Endothelial cell (in vitro differentiated cells): ENCODE measurements at places on chromosomes 4 and X. TPM values are rescaled to one million over a fixed set of nuclear protein-coding genes. Genes with fewer than 3 reads are reported as not detected.

DNA sequence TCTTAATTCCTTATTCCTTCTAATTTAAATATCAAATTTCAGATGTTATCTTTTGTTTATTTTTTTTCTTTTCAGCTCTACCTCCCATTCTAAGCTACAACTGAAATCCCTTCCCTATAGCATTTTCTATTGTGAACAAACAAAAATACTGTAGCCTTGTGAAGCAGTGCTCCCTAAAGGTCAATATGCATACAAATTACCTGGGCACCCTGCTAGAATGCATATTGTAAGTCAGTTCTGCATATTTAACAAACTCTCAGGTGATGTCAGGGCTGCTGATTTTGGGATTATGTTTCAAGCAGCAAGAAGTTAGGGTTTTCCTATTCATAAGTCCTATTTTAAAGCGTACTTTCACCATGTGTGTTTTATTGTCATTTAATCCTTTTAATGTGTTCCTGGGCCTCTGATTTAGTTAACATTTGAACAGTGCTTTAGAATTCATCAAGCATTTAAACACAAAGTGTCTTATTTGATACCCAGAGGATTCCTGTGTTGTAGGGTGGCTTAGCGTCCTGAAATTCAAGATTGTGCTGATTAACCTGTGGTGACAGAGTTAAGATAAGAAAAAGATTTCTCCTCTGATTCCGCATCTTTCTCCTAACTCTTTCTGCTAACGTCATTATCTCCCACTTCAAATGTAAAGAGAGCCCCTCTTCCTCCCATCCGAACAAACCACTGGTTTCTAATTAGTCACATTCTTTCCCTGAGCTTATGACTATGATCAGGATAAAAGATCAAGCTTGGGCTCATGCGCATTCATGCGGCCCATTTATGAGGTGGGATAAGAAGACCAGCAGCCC lies 221.3 kb downstream of the ANK2 start:
- no peak for DNase-seq

DNA sequence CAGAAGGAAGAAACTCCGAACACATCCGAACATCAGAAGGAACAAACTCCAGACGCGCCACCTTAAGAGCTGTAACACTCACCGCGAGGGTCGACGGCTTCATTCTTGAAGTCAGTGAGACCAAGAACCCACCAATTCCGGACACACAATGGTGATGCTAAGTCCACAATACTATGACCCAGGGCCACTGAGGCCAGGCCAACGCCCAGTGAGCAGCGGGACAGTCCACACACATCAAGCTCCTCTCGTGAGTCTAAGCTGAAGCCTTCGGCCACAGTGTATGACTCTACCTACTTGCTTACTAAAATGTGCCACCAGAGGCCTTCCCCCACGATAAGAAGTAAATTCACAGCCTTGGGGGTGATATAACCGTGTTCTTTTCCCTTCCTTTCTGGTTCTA lies 10.2 kb upstream of the CDKN2AIP start:
- DNase-seq, result no peak

- DNase-seq, result no peak
Observed at GRCh38 chrX:69179380-69179911, 14.2 kb upstream of the PJA1 start.

DNA sequence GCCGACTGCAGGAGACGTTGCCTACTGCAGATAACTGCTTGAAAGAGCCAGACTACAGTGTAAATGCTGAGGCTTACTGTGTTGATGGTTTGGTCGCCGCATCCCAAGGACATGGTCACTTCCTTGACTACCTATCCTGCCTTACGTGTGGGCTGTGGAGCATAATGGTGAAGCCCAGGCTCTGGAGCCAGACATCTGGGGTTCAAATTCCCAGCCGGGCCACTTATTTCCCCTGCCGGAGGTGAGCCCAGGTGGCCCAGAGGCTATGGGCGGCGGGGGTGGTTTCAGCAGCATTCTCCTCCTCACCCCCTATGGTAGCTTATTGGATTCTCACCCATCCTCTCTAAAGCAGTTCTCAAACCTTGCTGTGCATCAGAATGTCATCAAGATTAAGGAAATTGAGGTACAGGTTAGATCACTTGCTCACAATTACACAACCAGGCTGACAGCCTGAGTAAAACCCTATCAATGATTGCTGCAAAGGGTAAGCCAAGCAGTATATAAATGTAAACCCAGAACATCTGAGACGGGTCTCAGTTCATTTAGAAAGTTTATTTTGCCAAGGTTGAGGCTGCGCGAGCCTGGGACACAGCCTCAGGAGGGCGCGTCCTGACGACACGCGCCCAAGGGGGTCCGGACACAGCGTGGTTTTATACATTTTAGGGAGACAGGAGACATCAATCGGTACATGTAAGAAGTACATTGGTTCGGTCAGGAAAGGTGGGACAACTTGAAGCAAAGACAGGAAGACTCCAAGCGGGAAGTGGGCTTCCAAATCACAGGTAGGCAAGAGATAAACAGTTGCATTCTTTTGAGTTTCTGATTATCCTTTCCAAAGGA lies 48.5 kb downstream of the EVC start:
- no peak for DNase-seq

The TCEANC gene
- total RNA-seq, result 3.8 TPM
